Stimulated activated CD4-positive, alpha-beta T cell treated with anti-CD3 and anti-CD28 coated beads, Interleukin-1b, Interleukin-23, amount 100 ng/mL, for 1 hour (primary cell): ENCODE measurements at places on chromosomes 7 and 10.

GRCh38 chr7:17782216-17782549 lies 158.1 kb downstream of the SNX13 start:
- DNase-seq = no peak

DNA sequence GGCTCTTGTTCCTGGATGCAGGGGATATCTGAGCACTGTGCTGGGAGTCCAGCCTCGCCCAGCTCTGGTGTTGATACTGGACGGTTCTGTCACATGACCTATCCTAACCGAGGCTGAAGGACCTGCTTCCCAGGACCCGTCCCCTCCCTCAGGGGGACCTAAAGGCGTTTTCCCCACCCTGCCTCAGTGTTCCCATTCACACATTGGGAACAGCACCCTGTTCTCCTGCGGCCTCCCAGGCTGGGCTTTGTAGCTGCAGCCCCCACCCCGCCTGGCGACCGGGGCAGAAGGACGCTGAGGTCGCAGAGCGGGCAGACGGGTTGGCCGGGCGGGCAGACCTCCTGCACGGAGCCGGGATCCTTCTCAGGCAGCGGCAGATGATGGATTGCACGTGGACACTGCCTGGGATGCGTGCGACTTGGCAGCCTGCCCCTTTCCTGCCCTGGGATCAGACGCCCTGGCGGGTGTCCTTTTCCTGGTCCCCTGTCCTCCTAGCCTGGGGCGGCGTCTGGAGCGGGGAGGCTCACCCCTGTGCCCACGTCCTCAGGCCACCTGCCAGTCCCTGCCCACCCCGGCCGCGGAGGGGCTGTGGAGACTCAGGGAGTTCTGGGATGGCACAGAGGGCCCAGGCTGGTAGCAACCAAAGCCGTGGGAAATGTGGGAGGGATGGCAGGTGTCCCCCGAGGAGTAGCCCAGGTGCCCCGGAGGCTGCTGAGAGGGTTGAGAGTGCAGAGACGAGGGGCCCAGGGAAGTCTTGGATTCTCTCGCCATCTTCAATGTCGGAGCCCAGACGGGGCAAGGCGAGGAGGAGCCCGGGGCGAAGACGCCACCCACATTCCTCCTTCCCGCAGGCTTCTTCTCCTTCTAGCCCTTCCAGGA lies 17.2 kb upstream of the PSMG3 start:
- DNase-seq = no peak

- DNase-seq = no peak
Observed at GRCh38 chr7:93194386-93194785, 31.9 kb downstream of the HEPACAM2 start.

- DNase-seq = no peak
Observed at GRCh38 chr10:29314726-29315125, 25.9 kb downstream of the LYZL1 start.

DNA sequence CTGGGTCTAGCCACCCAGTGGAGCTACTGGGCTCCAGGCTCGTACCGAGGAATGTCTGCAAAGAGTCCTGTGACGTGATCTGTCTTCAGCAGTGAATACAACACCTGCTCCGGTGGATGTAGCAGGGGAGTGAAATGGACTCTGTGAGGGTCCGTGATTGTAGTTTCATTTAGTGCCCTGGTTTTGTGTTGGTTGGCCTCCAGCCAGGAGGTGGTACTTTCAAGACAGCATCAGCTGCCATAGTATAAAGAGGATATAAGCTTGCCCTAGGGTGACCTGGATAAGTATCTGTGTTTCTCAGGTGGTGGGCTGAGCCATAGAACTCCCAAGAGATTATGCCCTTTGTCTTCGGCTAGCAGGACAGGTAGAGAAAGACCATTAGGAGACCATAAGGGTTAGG lies 24.6 kb upstream of the WNT2 start:
- no peak for DNase-seq

- no peak for DNase-seq
Observed at GRCh38 chr10:133162178-133162909, 2.3 kb downstream of the KNDC1 start.
